ENCODE measurements at places on chromosomes 1 and 21.

- DNase-seq = no peak
Measured at GRCh38 chr21:45334591-45335081, 46.9 kb upstream of the POFUT2 start.

- no peak for DNase-seq
Measured at GRCh38 chr1:159937054-159937750, 8.2 kb downstream of the IGSF9 start.

DNA sequence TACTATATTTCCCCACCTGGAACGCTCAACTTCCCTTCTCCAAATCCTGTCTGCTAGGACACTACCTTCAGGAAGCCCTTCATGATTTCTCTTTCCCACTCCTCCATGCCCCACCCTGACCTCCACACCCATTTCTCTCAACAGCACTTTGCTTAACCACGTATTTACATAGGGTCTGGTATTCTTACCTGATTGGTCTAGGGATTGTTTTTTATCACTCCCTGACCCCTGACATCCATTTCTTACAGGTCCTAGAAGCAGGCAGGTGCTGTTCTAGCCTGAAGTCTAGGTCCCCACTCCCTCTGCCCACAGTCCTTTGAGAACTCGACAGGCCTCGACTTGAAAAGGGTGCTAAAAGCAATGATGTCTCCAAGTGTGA is 47.5 kb downstream of the DMAP1 start:
- DNase-seq = no peak

DNA sequence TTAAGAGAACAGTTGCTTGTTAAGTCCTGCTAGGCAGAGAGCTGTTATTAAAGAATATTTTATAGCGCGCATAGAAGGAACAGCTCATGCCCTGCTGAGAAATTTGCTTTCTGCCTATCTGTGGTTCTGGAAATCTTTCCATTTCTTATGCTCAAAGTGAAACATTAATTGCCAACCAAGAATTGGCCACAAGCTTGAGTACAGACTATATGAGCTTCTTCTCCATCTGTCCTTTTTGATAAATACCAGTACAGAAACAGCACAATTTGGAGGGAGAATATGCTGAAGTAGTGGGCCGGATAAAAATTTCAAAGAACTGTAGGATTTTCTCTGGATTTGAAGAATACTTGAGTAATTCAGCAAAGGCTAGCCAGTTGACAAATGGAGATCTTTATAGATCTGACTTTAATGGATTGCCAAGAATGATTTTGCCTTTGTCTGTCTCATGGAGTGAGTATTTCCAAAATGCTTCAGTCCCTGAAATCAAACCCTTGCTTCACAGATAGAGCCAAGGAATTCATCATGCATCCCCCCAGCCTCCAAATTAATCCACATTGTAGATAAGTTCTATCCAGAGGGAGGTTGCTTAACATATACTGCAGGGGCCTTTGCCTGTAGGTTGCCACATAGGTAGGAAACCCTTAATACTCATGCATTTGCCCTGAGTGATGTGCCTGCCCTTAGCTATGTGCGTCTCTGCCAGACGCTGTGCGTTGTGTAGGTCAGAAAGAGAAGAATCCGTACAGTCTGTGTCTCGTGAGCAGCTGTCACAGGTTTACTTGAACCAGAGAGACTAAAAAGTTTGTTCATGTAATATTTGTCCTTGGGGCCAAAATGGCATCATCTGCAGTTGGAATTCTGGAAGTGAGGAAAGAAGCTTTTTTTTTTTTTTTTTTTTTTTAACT is 44.2 kb downstream of the SMYD2 start:
- no peak for DNase-seq

Data from stimulated activated CD8-positive, alpha-beta memory T cell treated with anti-CD3 and anti-CD28 coated beads, Interleukin-4, amount 100 ng/mL, for 48 hours (primary cell).